ENCODE measurements at places on chromosomes 6 and 20. TPM values are rescaled to one million over a fixed set of nuclear protein-coding genes. Genes with fewer than 3 reads are reported as not detected.

PDE7B gene
- total RNA-seq: 0.54 TPM

ZSCAN23 gene
- 1.6 TPM for total RNA-seq

ENPP1 gene
- 0.22 TPM for total RNA-seq

FOXP4 gene
- total RNA-seq: 11.3 TPM

ZFP57 gene
- total RNA-seq: 11.5 TPM

COL12A1 gene
- total RNA-seq: not detected

ELOVL5 gene
- 88.3 TPM for total RNA-seq

OR2W1 gene
- total RNA-seq: not detected

GHRH gene
- total RNA-seq: not detected

TMEM170B gene
- 2.2 TPM for total RNA-seq

OR2H1 gene
- not detected for total RNA-seq

LY86 gene
- total RNA-seq: 1.2 TPM

ABHD16B gene
- total RNA-seq: not detected

DNAAF9 gene
- total RNA-seq: 1.1 TPM

FAXC gene
- total RNA-seq: not detected

OPN5 gene
- total RNA-seq: not detected

Measured in activated naive CD8-positive, alpha-beta T cell treated with anti-CD3 and anti-CD28 coated beads for 36 hours (primary cell).